HT-29 (cell line): ENCODE measurements at places on chromosomes 7 and 10. TPM values are rescaled to one million over a fixed set of nuclear protein-coding genes. Genes with fewer than 3 reads are reported as not detected.

Gene ABCC2
- total RNA-seq, result 0.55 and 2.5 TPM in 2 replicates

Gene STOX1
- total RNA-seq, result 0.69 and 2.5 TPM in 2 replicates

Gene CCDC186
- 7.2 and 9.8 TPM in 2 replicates for total RNA-seq

Gene HMX2
- not detected in 2 replicates for total RNA-seq

Gene EZH2
- total RNA-seq, result 33.9 and 36.1 TPM in 2 replicates

Gene CHAT
- total RNA-seq, result not detected in 2 replicates

Gene AKR1C4
- 0.29 TPM in 1 of 2 replicates, not detected in the other for total RNA-seq

Gene FAM25A
- total RNA-seq, result 0.76 TPM in 1 of 2 replicates, not detected in the other

Gene ODAD2
- total RNA-seq, result not detected in 2 replicates

Gene ELN
- total RNA-seq, result 0.03 and 0.10 TPM in 2 replicates

Gene DKK1
- 23.7 and 28.5 TPM in 2 replicates for total RNA-seq

Gene LRRD1
- not detected in 2 replicates for total RNA-seq

Gene GRM3
- not detected in 2 replicates for total RNA-seq

Gene C10orf105
- 0.20 TPM in 1 of 2 replicates, not detected in the other for total RNA-seq

Gene MOGAT3
- total RNA-seq, result 6.7 and 8.2 TPM in 2 replicates

Gene IRF5
- 17.9 and 19.1 TPM in 2 replicates for total RNA-seq

Gene TBX20
- not detected in 2 replicates for total RNA-seq

Gene SPDYE3
- not detected in 2 replicates for total RNA-seq

Gene OR2A5
- total RNA-seq, result not detected in 2 replicates

Gene PAPOLB
- not detected in 2 replicates for total RNA-seq

Gene INSYN2A
- not detected in 2 replicates for total RNA-seq

Gene SNX10
- total RNA-seq, result 0.23 TPM in 1 of 2 replicates, not detected in the other

Gene SPDYE16
- 0.15 and 0.63 TPM in 2 replicates for total RNA-seq

Gene TAS2R3
- 0.16 and 0.97 TPM in 2 replicates for total RNA-seq

Gene VWA2
- total RNA-seq, result 30.2 and 31.6 TPM in 2 replicates

Gene DUS4L
- total RNA-seq, result 8.8 and 13.3 TPM in 2 replicates

Gene PTF1A
- not detected in 2 replicates for total RNA-seq

Gene OR6B1
- not detected in 2 replicates for total RNA-seq
